ENCODE measurements at places on chromosomes 7 and 10.

GRCh38 chr10:132313305-132313704 is 5.6 kb upstream of the STK32C start:
- no peak for DNase-seq

- DNase-seq, result no peak
These were observed 165.1 kb downstream of the HGF start for GRCh38 chr7:81604808-81605174.

DNA sequence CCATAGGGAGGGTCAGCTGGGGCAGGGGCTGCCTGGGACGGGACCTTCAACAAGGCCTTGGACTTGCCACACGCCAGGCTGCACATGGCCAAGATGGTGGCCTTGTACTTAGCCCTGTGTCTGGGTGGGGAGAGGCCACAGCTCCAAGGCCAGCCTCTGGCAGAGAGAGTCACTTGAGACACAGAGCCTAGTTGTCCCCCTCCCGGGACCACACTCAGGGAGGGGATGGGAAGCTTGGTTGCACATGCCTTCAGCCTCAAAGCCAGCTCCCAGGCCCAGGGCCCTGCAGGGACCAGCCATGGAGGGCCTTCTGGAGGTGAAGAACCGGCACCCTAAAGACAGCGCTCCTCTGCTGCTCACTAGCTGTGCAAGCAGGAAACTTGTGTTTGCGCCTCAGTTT is 16.7 kb downstream of the MMRN2 start:
- no peak for DNase-seq

GRCh38 chr10:126387041-126387921 is 996 bp downstream of the ADAM12 start:
- no peak for DNase-seq

- DNase-seq, result no peak
These were observed 87.3 kb upstream of the FOXI2 start for GRCh38 chr10:127649642-127650041.

- no peak for DNase-seq
These were observed 664.7 kb downstream of the INHBA start for GRCh38 chr7:41038211-41038610.

GRCh38 chr10:71259815-71260501 is 47.6 kb downstream of the UNC5B start:
- DNase-seq, result no peak

Data from activated naive CD4-positive, alpha-beta T cell treated with anti-CD3 and anti-CD28 coated beads, Interleukin-2, amount 50 U/mL, for 16 hours (primary cell).